Smooth muscle cell of the umbilical artery (primary cell): ENCODE measurements at places on chromosomes 1 and 21. TPM values are rescaled to one million over a fixed set of nuclear protein-coding genes. Genes with fewer than 3 reads are reported as not detected.

Gene CD1E
- not detected in 2 replicates for total RNA-seq

Gene GBP5
- not detected in 2 replicates for total RNA-seq

Gene OR6N1
- not detected in 2 replicates for total RNA-seq

Gene HES4
- total RNA-seq, result 6.2 and 7.9 TPM in 2 replicates

Gene CYYR1
- total RNA-seq, result 0.28 and 0.30 TPM in 2 replicates

Gene FCRL6
- not detected in 2 replicates for total RNA-seq

Gene TBX19
- total RNA-seq, result 0.60 and 0.89 TPM in 2 replicates

Gene SPRR2E
- total RNA-seq, result not detected in 2 replicates

Gene B3GALT5
- 0.37 and 0.89 TPM in 2 replicates for total RNA-seq

Gene HHAT
- 8.2 and 9.2 TPM in 2 replicates for total RNA-seq

Gene CNTN2
- total RNA-seq, result not detected in 2 replicates
